ENCODE measurements at places on chromosomes 6 and 20. TPM values are rescaled to one million over a fixed set of nuclear protein-coding genes. Genes with fewer than 3 reads are reported as not detected.

GRCh38 chr6:73203098-73203497, 22.2 kb downstream of the KHDC1L start:
- H3K4me3 ChIP-seq, result no peak overlapping the region
- no peaks in the 10 kb centered on the region for H3K4me1 ChIP-seq
- DNase-seq, result no peak
- no peaks in the 10 kb centered on the region for H3K27me3 ChIP-seq
- H3K27ac ChIP-seq, result no peak overlapping the region

- no peak overlapping the region for H3K4me3 ChIP-seq
- H3K27me3 ChIP-seq, result no peaks in the 10 kb centered on the region
- no peaks in the 10 kb centered on the region for H3K4me1 ChIP-seq
- DNase-seq, result no peak
- H3K27ac ChIP-seq, result no peak overlapping the region
- no peaks in the 10 kb centered on the region for H3K36me3 ChIP-seq
Measured at GRCh38 chr6:23654745-23655144, 471.3 kb upstream of the NRSN1 start.

FOXA2 gene
- not detected for total RNA-seq

DNA sequence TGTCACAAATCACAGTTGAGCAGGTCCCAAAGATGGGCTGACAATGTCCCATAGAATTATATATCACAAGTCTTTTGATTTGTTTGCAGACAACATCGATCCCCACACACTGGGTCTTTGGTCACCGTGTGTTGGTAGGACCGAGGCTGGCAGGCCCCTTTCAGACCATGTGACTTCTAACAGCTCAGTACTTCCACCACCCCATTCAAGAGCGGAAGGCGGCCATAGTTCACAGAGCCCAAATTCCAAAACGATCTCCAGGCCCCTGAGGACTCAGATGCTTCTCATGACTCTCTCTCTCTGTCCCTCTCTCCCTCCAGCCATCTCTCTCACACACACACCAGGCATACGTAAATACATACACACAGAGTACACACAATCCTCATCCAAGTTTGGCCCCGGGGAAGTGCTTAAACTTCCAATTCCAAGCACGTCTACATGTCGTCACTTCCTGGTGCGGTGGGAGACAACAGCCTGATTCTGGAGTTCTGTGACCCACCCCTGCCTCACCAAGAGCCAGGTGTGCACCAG, 155.9 kb upstream of the INSM1 start:
- no peaks in the 10 kb centered on the region for H3K27me3 ChIP-seq
- H3K27ac ChIP-seq, result no peak overlapping the region
- H3K4me3 ChIP-seq, result no peak overlapping the region
- H3K36me3 ChIP-seq, result no peaks in the 10 kb centered on the region

KCNK17 gene
- total RNA-seq, result not detected

TAP1 gene
- 103 TPM for total RNA-seq

- H3K27ac ChIP-seq, result no peak overlapping the region
- no peak for DNase-seq
- no peaks in the 10 kb centered on the region for H3K27me3 ChIP-seq
- no peaks in the 10 kb centered on the region for H3K4me1 ChIP-seq
- no peak overlapping the region for H3K4me3 ChIP-seq
Measured at GRCh38 chr20:53425481-53425880, 168.2 kb downstream of the ZNF217 start.

DNA sequence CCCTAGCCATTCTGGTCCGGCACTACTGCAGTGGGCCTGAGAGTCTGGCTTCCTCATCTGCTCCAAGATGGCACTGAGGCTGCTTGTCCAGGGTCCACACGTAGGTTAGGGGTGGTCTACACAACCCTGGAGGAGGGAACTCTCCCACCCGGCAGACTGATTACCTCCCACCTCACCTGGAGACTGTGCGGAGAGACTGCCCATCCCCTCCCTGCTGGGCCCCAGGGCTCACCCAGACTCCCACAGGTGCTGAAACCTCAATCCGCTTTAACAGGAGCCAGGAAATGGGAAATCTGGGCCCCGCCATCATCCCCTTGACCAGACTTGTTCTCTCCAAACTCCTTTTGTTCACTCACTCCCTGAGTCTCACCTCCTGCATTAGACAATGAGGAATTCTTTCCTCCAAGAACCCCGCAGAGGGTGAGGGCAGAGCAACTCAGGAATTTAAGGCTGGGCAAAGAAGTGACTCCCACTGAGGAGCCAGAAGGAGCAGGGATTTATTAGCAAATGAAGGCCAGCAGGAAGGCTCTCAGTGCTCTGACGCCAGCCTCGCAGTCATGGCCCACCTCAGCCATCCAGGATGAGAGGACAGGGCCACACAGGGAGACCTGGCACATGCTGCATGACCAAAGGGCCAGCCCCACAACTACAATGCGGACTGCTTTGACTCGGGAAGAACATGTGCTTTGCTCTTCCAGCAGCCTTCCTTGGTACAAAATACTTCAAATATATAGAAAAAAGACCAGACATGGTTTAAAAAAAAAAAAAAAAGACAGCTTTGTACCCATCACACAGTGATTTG, 53.0 kb downstream of the CDK5RAP1 start:
- H3K4me1 ChIP-seq, result no peaks in the 10 kb centered on the region
- H3K27ac ChIP-seq, result no peak overlapping the region
- no peak overlapping the region for H3K4me3 ChIP-seq
- no peaks in the 10 kb centered on the region for H3K27me3 ChIP-seq

GRCh38 chr6:108685970-108686369, 125.3 kb downstream of the FOXO3 start:
- H3K27ac ChIP-seq, result no peak overlapping the region
- no peak overlapping the region for H3K4me3 ChIP-seq
- no peaks in the 10 kb centered on the region for H3K27me3 ChIP-seq
- no peaks in the 10 kb centered on the region for H3K36me3 ChIP-seq
- DNase-seq, result no peak
- H3K4me1 ChIP-seq, result no peaks in the 10 kb centered on the region

DNA sequence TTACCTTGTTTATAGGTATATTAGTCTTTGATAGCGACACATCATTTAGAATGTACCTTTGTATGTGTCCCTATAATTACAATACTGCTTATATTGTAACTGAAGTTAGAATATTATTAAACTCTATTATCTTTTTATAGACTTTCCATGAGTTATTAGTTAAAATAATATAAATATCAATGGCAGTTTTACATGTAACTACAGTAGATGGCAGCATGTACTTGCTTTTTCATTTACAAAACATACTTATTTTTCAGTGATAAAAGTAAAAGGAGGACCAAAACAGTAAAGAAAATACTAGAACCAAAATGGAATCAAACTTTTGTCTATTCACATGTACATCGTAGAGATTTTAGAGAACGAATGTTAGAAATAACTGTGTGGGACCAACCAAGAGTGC, 364.3 kb downstream of the RIMS1 start:
- H3K4me1 ChIP-seq, result no peaks in the 10 kb centered on the region
- no peaks in the 10 kb centered on the region for H3K36me3 ChIP-seq
- no peak for DNase-seq
- no peak overlapping the region for H3K27ac ChIP-seq
- no peaks in the 10 kb centered on the region for H3K27me3 ChIP-seq

PDYN gene
- not detected for total RNA-seq

OPRM1 gene
- not detected for total RNA-seq

HUS1B gene
- 2.8 TPM for total RNA-seq

DNA sequence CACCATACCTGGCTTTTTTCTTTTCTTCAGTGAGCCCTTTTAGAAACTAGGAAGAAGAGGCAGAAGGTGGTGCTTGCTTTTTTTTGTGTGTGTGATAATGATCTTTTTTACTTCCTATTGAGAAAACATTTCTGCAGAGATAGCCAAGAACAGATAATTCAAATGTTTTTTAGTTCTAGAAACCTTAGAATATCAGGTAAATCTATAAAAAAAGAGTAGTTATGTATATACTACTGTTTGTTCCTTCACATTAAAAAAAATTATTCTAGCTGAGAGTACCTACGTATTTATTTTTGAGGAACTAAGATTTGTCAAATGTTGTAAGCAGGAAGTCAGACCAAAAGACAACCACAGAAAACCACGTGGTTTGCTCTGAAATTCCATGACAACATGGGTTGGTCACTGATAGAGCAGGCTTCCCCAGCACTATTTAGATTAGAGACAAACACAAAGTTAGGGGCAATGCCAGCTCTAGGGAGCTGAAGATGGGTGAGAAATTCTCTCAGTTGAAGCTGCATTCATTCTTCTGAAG, 12.8 kb downstream of the STK4 start:
- H3K27me3 ChIP-seq, result no peaks in the 10 kb centered on the region
- H3K27ac ChIP-seq, result peak overlapping the region; percentile 98
- peaks cover 40% of the 10 kb centered on the region for H3K36me3 ChIP-seq
- H3K4me1 ChIP-seq, result peaks cover 70% of the 10 kb centered on the region

ETV7 gene
- 0.40 TPM for total RNA-seq

All from naive thymus-derived CD4-positive, alpha-beta T cell (primary cell).